ENCODE measurements at places on chromosomes 2 and 18.

GRCh38 chr18:35458271-35458670 lies 39.5 kb downstream of the INO80C start:
- no peak for DNase-seq

GRCh38 chr18:493986-494983 lies 6.2 kb downstream of the COLEC12 start:
- DNase-seq, result no peak

DNA sequence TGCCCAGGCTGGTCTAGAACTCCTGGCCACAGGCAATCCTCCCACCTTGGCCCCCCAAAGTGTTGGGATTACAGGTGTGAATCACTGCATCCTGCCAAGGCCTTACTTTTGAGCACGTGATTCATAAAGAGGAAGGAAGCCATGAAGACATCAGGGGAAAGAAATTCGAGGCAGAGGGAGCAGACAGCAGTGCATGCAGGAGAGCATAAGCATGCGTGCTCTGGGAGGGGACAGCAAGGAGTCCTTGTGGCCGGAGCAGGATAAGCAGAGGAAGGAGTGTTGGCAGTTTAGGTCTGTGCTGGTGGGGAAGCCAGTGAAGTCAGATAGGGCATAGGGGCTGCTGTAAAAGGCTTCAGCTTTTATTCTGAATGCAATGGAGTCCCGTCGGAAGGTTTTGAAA lies 400.5 kb upstream of the RAB12 start:
- DNase-seq, result no peak

DNA sequence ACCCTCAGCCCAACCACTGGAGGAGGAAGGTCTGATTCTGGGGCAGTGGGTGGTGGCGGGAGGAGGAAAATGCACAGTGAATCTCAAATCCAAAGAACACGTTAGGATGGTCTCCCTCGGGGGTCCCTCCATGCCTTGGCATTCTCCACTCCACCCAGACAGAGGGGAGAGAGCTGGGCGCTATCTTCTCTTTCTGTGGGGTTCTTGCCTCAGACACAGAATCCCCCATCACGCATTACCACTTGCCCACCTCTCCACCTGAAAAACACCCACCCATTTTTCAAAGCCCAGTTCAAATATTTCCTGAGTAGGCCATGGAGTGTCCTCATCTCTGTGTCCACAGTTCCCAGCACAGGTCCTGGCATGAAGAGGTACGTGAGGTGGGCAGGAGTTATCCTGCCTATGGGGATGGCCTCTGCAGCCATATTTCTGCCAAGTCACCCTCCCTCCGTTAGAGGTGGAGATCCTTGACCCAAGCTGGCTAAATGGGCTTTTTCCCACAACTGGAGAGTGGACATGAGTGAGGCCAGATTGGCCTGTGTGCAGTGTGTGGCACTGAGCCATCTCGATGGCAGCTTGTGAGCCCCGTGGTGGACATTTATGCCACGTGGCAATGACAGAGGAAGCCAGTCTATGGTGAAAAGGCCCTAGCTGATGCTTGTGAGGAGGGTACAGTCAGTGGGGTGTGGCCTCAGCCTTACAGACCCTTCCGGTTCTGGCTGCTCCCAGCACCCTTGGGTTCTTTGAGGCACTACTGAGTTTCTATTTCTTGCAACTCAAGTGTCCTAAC lies 9.5 kb upstream of the TEX261 start:
- no peak for DNase-seq
